Esophagus squamous epithelium (tissue), 5 donors: ENCODE measurements at places on chromosomes 4 and X.

DNA sequence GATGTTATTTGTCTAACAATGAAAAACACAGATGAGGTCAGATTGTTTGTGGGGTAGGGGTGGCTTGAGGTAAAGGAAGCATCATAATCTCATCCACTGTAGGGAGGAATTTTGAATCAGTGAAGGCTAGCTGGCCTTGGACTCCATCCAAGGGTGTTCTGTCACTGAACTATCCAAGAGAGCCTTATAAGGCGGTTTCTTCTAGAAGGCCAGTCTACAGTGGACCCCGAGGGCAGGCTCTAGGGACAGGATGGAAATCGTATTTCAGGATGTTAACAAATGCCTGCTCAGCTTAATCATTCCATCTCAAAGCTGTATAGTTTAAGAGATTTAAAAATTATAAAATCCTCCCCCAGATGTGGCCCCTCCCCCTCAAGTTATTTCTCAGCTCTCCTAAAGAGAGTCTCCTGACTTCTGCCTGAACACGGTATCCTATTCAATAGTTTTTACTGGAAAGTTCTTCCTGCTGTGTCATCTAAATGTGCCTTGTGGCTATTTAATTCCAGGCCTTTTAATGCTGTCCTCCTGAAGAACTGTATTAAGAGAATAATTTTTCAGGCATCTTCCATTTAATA, 8.0 kb downstream of the IGFBP7 start:
- no peak for DNase-seq

DNA sequence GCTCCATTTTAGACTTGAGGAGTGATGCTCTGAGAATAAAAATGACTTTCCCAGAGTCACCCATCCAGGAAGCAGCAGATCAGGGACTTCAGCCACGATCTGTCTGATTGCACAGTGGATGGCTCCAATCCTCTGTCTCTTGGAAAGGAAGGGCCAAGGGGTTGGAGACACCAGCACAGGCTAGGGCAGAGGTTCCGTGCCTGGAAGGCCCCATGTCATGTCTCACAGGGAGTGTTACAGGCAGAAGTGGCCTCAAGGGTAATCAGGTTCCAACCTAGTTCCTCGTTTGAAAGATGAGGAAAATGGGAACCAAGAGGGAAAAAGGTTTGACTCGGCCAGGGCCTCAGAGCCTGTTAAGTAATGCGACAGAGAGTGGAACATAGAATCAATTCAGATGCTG, 160.0 kb downstream of the EFNB1 start:
- no peak for DNase-seq

GRCh38 chr4:114180481-114180880, 201.0 kb upstream of the ARSJ start:
- no peak for DNase-seq

GRCh38 chrX:13235930-13236329, 83.9 kb downstream of the ATXN3L start:
- DNase-seq: no peak

GRCh38 chr4:74996996-74997395, 64.1 kb downstream of the PARM1 start:
- DNase-seq: no peak
